ENCODE measurements at places on chromosomes 11 and 22. TPM values are rescaled to one million over a fixed set of nuclear protein-coding genes. Genes with fewer than 3 reads are reported as not detected.

The MS4A6E gene
- not detected for total RNA-seq

The P2RY2 gene
- 7.4 TPM for total RNA-seq

The ABCG4 gene
- total RNA-seq, result 0.14 TPM

The SMDT1 gene
- 113 TPM for total RNA-seq

GRCh38 chr11:109304159-109304558 lies 117.8 kb upstream of the C11orf87 start:
- DNase-seq, result no peak

GRCh38 chr11:116348226-116348625 lies 424.6 kb downstream of the BUD13 start:
- DNase-seq, result no peak

DNA sequence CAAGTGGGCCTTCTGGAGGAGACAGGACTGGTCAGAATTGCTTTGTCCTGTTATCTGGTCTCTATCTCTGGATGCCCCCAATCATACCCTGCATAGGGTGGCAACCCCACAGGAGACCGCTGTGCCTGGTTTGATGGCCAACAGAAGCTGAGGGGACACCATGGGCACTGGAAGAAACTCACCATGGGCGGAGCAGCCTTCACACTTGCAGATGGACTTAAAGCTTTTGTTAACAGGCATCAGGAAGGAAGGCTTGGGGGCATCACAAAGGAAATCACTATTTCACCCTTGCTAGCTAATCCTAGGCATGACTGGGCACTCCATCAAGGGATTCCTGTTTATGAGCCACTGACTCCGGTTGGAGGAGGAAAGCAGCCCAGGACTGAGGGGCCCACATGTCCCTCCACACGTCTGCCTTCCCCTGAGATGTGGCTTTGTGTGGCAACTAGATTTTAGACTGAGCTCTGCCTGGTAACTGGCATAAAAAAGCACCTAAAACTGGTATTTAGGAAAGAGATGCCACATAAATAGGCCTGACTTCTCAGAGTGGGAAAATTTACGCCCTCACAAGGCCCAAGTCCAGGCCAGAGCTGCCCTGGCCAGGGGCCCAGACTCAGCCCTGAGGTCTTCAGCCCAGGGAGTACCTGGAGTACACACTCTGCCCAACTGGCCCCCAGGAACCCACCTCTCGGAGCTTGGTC lies 57.0 kb upstream of the LYVE1 start:
- DNase-seq, result no peak

DNA sequence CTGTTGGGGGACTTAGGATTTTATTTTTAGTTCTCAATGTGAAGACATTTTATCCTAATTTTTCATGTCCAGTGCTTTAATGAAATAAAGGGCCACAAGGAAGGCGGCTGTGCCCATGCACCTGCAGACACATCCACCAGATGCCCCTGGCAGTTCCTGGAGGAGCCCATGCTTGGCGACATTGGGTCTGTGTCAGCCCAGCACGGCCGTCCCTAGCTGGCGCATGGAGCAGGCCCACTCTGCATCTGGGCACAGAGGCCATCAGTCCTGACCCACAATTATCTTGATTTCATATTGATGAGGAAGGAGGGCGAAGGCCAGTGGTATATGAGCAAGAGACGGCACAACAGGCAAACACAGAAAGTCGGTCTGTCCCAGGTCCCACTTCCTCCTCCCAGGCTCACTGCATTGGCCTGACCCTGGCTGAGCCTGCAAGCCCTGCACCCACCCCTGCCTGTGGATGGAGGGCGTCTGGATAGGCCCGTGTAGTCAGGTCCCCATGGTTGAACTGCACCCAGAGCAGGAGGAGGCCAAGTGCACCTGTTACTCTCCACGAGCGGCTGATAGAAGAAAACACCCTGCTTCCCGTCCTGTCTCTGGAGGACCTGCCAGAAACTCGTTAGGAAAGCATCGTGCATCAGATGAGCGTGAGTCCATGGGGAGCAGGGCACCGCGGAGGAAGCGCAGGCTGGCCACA lies 296.9 kb downstream of the BRD1 start:
- no peak for DNase-seq
